ENCODE measurements at places on chromosomes 4 and X.

DNA sequence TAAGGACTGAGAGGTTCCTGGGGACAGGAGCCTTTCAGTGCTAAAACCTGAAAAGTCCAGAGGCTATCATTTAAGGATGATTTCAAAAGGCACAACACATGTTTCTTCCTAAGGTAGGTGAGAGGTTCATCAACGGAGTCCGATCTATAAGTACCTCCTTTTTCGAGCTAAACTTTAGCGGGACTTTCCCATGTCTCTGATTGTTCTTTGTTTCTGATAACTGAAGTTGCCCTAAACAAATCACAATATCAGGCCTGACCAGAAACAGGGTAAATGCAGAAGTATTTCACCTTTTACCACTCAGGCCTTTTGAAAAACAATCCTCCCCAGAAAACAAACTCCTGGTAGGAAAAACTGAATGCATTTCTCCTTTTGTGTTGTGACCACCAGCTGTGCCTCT, 17.6 kb downstream of the PIR start:
- DNase-seq, result no peak

DNA sequence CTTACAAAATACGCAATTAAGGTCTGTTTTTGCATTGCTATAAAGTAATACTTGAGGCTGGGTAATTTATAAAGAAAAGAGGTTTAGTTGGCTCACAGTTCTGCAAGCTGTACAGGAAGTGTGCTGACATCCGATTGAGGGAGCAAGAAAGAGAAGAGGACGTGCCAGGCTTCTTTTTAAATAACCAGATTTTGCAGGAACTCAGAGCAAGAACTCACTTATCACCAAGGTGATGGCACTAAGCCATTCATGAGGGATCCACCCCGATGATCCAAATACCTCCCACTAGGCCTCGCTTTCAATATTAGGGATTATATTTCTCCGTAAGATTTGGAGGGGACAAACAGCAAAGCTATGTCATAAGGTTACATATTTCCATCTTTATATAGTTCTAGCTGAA, 456.7 kb downstream of the GLUD2 start:
- no peak for DNase-seq

- no peak for DNase-seq
These were observed 207.5 kb upstream of the FAM9B start for GRCh38 chrX:9241427-9241826.

DNA sequence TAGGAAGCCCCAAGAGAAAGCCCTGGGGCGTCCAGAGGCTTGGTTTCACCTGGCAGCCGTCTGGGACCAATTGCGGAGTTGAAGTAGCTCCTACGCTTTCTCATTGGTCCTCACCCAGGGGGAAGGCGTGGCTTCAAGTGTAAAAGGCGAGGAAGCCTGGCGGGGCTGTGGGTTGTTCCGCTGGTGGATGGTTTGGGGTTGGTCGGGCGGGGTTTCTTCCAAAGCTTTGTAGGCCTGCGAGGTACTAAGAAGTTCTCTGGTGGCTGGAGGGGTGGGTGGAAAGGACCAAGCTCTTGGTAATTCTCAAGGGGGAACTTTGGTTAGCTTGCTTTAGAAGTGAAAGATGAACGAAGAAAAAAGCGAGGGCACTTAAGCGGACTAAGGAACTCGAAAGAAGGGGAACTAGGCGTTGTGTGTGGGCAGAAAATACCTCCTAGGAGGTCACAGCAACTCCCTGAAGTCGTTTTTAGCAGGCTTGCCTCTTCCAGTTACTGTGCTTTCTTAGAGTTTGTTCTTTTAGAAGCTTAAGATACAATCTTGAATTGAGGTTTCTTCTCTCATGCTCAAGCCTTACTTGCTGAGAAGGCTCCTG, 36.6 kb downstream of the CCNG2 start:
- DNase-seq, result no peak

GRCh38 chr4:78704981-78705683, 71.0 kb upstream of the BMP2K start:
- DNase-seq, result no peak

DNA sequence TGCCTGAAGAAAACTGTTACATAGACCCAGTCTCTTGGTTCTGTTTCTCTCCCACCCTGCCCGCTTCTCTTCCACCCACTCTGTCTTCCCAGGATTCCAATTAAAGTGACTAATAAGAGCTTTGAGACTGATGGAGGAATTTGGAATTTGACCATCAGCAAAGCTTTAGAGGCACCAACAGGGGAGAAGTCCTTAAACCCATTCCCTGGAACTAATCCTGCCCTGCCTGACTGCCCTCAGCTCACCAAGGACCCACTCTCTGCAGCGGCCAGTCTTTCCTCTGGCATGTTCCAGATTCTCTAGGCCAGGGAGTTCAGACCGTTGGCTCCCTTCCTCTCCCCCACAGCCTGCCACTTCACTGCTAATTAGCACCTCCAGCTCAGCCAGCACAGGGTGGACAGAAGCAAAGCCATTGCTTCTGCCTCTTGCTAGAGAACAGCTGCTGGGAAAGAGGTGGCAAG, 23.9 kb downstream of the SCD5 start:
- no peak for DNase-seq

DNA sequence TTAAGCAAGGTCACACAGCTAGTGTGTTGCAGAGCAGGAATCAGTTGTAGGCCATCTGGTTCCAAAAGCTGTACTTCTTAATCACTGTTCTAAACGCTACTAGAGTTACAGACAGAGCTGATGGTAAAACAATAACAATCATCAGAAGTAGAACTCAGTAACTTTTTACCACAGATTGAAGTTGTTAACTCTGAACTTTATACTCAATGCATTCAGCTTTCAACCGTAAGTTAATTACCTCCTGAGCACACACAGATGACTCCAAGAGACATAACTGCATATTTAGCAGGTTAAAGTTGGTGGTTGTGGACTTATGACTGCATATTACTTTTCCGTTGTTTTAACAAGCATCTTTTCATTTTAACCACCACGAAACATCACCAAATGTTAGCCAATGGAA, 127.3 kb downstream of the PRSS12 start:
- DNase-seq, result no peak

DNA sequence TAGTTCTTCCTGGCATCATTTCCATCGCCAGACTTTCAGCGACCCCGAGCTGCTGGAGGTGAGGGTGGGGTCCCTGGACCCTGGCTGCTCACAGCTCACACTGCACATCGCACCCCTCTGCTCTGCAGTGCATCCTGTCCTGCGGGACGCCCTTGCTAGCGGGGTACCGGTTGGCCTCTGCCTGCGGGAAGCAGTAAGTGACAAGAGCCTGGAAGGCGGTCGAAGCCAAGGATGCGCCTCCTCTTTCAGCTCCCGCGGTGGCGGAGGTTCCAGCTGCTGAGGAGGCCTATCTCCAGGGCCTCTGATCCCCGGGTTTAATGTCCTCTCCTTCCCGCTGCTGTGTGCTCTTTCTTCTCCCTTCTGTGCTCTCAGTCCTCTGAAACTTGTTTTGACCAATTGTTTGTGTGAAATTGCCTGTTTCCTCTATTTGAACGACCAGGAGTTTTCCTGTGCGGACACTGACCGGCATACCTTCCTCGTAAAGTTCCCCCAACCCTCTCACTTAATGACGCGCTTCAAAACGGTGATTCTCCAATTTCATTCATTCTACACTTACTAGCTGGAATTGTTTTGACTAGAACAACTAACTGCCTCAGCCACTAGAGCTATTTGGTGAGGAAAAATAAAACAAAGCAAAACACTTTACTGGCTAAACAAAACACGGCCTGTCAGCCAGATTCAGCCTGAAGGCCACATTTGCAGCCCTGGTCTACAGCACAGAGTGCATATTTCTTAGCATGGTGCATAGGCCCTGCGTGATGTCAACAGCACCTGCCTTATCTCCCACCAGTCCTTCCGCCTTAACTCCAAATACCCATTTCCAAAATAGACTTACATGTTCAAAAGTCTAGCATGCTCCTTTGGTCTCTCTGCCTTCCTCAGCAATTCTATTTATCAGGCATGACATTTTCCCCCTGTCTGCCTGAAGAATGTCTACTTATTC, 28.0 kb downstream of the MGAT4D start:
- DNase-seq, result no peak

- no peak for DNase-seq
These were observed 127.4 kb downstream of the LAS1L start for GRCh38 chrX:65407157-65407626.

GRCh38 chr4:134057356-134057755, 144.2 kb downstream of the PABPC4L start:
- DNase-seq, result no peak

GRCh38 chr4:4884611-4885010, 25.1 kb downstream of the MSX1 start:
- no peak for DNase-seq

DNA sequence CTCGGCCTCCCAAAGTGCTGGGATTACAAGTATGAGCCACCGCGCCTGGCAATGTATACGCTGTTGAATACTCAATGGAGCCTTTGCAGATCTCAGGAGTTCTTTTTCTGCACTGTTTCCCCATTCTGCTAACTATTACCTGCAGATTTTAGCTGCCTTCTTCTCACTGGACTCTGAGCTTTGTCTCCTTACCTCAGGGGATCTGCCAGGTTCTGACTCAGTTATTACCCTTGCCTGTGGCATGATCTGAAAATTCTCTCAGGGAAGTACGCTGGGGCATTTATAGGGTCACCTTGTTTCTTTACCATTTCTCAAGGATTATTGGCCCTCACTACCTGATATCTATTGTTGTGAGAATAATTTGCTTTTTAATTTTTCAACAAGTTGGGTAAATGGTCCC, 56.6 kb upstream of the MAGED1 start:
- no peak for DNase-seq

- DNase-seq, result no peak
These were observed 319.1 kb downstream of the C4orf33 start for GRCh38 chr4:129415004-129415403.

Measured in H1 (cell line).